Renal cortex interstitium (tissue), 15 donors: ENCODE measurements at places on chromosomes 11 and 22. TPM values are rescaled to one million over a fixed set of nuclear protein-coding genes. Genes with fewer than 3 reads are reported as not detected.

TMEM184B gene
- polyA plus RNA-seq = 42.0 TPM

SSRP1 gene
- 212 TPM for polyA plus RNA-seq

DAGLA gene
- 4.6 TPM for polyA plus RNA-seq

NXPE2 gene
- polyA plus RNA-seq = 0.47 TPM

LINC01488 gene
- polyA plus RNA-seq = 0.09 TPM

FAM180B gene
- polyA plus RNA-seq = 0.24 TPM

- no peak for DNase-seq
Observed at GRCh38 chr22:25496396-25497064, 67.9 kb upstream of the GRK3 start.

PHOX2A gene
- not detected for polyA plus RNA-seq

GRCh38 chr11:2975594-2975993 is 16.5 kb downstream of the NAP1L4 start:
- DNase-seq = no peak

LSP1 gene
- polyA plus RNA-seq = 7.9 TPM

GRCh38 chr11:70671083-70671482 is 272.8 kb downstream of the CTTN start:
- DNase-seq = no peak

GRCh38 chr11:101127197-101127698 is 2.4 kb downstream of the PGR start:
- peak; percentile 9 for DNase-seq

SERPING1 gene
- 138 TPM for polyA plus RNA-seq

DNA sequence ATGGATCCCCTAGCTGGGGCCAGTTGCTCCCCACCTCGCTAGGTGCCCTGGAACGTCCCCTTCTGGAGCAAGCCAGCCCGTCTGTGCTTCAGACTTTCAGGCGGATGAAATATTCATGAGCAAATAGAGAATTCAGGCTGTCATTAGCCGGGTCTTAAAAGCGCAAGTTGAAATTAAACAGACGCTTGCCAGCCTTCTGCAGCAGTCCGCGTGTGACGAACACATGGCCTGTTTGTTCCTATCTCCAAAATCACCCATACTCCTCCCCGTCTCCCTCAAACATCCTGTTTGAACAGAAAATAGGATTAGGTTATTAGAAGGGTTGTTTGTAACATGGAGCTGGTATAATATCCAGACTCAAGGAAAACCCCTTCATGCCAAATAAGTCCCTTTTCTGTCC is 38.7 kb downstream of the MYO18B start:
- DNase-seq = no peak

GRCh38 chr11:76329084-76329648 is 51.8 kb downstream of the THAP12 start:
- no peak for DNase-seq

- DNase-seq = no peak
Observed at GRCh38 chr11:72787216-72788104, 6.4 kb downstream of the STARD10 start.

GRCh38 chr11:19952116-19952605 is 208.1 kb downstream of the DBX1 start:
- DNase-seq = no peak

DNA sequence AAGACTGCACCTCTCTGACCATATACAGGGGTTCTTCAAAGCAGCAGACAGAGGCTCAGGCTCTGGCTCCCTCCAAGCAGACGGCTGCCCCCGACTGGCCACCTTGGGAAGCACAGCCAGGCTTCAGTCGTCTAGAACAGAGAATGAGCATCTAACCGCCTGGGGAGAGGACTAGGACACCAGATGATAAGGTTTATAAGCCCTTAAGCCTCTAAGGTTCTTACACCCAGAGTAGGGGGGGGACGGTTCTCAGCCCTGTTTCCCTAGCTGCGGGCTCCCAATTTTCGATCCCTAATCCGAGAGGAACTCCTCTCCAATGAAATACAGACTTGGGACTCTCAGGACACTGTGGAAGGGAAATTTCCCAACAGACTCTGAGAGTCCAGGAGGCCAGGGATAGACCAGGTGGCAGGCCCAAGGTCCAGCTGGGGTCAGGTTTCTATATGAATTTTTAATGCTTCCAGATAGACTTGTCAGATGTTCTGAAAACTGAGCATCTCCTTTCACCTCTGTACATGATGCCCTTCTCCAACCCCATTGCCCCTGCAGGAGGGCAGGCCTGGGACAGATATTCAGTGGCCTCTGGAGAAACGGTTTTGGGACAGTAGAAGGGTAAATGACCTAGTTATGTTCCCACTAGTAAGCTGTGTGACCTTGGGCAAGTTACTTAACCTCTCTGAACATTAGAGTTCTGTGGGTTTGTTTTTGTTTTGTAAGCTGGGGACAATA is 20.2 kb downstream of the RTN4RL2 start:
- DNase-seq = no peak

GRCh38 chr22:47446821-47447810 is 684.7 kb downstream of the TBC1D22A start:
- no peak for DNase-seq
